ENCODE measurements at places on chromosomes 1 and 21.

DNA sequence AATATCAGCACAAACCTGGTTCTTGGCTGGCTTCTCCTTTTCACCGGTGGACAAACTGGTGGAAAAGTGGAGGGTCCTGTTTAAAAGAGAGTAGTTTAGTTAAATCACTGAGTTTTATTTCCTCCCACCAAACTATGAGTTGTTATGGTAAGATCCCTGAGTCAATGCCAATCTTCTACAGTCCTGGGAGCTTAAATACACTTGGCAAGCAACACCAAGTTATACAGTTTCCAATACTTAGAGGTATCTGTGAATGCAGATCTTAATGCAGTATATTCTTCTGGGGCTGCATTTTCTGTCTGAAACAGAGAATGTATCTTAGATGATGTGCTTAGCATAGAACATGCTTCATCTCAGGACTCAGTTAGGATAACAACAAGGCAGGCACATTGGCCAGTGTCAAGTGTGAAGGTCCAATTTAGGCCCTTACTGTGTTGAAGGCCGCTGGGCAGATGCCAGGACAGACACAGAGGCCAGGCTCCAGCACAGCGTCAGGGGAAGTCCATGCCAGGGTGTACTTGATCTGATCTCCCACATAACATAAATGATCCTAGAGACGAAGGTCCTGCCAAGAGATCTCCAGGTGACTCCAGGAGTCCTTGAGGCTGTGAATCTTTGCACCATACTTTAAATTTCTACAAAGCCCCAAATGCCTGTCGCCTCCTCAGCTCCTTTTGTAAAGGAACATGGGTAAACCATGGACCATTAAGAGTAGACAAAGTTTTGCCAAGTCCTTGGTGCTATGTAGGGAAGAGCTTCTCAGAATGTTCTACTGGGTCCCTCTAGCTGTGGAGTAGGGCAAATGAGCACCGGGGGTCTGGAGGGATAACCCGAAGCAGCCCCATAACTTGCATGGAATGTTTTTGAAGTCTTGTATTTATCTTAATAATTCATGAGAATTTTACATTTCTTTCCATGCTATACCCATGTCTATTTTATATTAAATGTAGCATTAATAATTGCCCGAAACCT, 76.8 kb downstream of the KCNJ15 start:
- no peak for DNase-seq

GRCh38 chr1:228459091-228459993, 27.8 kb upstream of the RNF187 start:
- peak; percentile 78 for DNase-seq

DNA sequence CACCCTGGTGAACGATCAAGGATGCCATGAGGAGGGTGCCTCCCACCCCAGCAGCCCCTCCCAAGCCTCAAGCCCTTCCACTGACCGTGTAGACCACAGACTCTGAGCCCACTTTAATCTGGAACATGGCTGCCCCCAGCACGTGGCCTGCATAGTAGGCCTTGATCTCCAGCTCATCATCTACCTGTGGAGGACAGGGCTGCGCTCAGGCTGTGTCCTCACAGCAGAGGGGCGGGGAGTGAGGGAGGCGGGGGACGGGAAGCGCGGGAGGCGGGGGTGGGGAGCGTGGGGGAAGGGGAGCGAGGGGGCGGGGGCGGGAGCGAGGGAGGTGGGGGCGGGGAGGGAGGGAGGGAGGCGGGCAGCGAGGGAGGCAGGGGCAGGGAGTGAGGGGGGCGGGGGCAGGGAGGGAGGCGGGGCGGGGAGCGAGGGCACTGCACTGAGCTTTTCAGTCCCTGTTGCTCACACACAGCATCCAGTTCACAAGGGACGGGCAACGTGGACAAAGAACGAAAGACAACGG, 7.1 kb downstream of the PUSL1 start:
- no peak for DNase-seq

DNA sequence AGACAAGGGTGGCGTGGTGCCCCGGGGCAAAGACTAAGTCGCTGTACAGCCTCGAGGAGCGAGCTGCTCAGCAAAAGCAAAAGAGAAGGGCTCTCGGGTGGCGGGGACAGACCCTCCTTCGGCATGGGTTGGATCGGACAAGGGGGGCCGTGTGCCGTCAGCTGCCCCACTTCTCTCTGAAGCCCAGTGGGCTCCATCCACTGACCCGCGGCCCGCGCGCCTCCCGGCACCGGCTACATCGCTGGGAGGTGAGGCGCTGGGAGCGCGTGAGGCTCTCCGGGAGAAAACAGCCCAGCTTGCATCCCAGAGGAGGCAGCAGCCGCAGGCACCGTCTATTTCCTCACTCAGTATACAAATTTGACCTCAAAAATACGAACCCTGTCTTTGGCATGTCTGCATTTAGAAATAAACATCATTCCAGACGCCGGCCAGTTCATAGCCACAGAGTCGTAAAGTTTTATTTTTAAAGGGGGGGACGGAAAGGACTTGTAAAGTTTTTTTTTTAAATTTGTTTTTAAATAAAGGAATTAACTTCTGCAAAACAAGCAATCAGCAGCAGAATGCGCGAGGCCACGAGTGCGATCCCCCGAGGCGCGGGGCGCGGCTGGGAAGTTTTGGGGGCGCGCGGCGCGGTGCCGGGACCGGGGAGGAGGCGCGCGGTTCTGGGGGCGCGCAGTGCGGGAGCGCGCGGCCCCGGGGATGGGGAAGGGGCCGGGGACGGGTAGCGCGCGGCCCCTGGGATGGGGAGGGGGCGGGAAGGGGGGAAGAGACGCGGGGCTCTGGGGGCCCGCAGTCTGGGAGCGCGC, 689 bp upstream of the GPR137B start:
- DNase-seq: peak; percentile 54

DNA sequence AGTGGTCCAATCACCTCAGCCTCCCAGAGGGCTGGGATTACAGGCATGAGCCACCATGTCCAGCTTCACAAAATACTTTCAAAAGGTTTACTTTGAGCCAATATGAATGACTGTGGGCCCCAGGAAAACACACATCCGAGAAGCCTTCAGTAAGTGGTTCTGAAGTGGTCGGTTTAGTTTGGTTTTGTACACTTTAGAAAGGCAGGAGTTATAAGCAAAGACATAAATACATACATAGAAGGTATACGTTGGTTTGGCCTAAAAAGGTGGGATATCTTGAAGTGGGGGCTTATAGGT, 3.2 kb upstream of the MIB2 start:
- no peak for DNase-seq

- no peak for DNase-seq
Measured at GRCh38 chr1:8032366-8032910, 6.3 kb upstream of the ERRFI1 start.

All from NCI-H2171 treated with DMSO at 0.1 percent for 48 hours (cell line).